ENCODE measurements at places on chromosomes 4 and X.

DNA sequence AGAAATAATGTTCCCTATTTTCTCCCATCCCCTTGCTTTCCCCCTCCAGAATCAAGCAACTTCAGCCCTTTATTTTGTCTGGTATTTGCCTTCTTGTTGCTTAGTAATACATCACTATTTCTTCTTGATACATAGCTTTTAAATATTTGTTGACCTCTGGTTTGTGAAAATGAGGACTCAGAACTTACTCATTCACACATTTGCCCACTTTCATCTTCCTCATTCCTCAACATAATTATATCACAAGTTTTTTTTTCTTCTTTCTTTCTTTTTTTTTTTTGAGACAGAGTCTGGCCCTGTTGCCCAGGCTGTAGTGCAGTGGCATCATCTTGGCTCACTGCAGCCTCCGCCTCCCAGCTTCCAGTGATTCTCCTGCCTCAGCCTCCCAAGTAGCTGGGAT lies 28.9 kb upstream of the NDUFC1 start:
- DNase-seq, result no peak

DNA sequence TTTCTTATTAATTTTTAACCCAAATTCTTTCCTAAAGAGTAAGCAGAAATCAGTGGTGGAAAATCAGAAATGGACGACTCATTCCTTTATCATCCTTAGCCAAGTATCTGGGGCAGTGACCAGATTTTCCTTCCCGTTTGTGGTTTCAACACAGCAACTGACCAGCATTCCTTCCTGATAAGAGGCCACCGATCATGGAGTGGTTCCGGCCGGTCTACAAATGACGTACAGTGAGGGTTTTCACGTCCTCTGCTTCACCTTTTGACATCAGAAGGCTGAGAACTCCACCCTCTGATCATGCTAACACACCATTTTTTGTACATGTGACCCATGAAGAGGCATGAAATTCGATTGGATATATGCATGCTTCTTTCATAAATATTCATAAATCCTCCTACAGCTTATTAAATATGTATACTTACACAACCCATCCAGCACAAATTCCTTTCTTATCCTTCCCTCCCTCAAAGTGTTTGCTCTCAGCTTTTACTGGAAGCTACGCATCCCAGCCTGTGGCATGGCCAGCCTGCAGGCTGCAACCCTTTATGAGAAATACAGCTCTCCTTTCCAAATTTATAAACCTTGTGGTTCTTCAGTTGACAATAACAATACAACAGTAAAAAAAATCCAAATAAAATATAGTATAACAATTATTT lies 173.0 kb upstream of the CASK start:
- no peak for DNase-seq

- no peak for DNase-seq
Measured at GRCh38 chr4:90349636-90350035, 222.4 kb downstream of the CCSER1 start.

DNA sequence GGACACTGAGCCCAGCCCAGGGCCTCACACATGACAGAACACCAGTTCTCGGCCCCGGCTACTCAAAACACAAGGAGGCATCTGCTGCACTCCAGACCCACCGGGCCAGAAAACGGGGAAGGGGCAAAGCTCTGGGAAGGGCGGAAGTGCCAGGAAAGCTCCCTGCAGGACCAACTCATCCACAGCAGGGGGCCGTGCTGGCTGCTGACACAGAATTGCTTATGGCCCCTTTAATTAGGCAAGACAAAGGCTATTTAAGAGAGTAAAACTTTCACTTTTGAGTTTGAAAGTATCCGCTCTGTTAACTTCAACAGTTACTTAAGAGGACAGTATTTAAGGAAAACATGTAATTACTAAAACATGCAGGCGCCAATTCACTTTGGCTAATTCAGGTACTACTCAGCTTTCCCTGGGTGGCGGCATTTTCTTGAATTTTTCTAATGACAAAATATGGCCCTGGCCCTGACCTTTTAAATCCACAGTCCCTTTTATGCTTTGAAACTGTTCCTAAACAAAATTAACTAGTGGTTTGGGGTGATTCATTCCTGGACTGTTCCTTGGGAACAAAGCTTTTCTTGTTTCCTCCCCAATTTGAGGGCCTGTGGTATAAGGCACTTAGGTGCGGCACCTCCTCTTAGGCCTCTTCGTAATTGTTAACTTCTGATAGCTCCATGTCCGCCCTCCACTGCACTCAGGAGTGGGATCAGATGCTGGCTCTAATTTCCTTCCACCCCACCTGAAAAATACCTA lies 40.4 kb downstream of the NSG1 start:
- no peak for DNase-seq

GRCh38 chrX:41137589-41137988 lies 52.3 kb downstream of the USP9X start:
- DNase-seq, result no peak

GRCh38 chr4:123602007-123602406 lies 205.4 kb downstream of the SPRY1 start:
- DNase-seq, result no peak

DNA sequence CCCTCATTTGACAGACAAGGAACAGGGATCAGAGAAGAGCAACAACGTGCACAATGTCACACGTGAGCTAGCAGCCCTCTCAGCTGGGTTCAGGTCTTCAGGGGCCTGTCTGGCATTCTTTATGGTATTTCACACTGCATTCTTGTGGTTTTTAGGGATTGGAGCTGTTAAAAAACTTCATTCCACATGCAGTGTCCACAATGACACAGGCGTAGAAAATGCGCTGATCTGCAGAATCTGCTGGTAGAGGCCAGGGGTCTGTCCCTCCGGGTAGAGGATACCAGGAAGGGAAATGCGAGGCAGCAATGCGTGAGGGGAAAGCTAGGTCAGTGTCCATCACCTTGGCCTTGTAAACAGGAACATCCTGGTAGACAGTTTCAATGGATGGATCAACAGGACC lies 36.6 kb downstream of the MAP7D3 start:
- DNase-seq, result no peak

All from central memory CD8-positive, alpha-beta T cell (primary cell).